ENCODE measurements at places on chromosomes 1 and 21.

GRCh38 chr1:107914119-107914765 is 50.7 kb downstream of the VAV3 start:
- no peak for DNase-seq

DNA sequence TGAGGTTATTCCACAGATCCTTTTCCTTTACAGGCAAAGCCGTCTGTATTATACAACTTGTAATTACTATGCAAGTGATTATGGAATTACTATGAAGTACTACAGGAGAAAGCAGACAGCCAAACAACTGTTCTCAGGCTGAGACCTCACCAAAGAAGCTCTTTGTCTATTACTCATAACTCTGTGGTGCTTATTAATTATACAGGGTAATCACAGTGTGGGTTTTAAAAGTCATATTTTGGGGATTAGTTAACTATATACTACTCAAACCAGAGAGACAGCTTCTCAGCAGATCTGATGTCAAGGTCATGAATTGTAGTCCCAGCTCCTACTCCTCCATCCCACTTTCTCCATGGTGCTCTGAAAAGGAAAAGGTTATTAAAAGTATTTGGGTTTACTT is 49.6 kb downstream of the CTTNBP2NL start:
- DNase-seq: no peak

- no peak for DNase-seq
Observed at GRCh38 chr1:101089613-101090338, 64.2 kb upstream of the DPH5 start.

DNA sequence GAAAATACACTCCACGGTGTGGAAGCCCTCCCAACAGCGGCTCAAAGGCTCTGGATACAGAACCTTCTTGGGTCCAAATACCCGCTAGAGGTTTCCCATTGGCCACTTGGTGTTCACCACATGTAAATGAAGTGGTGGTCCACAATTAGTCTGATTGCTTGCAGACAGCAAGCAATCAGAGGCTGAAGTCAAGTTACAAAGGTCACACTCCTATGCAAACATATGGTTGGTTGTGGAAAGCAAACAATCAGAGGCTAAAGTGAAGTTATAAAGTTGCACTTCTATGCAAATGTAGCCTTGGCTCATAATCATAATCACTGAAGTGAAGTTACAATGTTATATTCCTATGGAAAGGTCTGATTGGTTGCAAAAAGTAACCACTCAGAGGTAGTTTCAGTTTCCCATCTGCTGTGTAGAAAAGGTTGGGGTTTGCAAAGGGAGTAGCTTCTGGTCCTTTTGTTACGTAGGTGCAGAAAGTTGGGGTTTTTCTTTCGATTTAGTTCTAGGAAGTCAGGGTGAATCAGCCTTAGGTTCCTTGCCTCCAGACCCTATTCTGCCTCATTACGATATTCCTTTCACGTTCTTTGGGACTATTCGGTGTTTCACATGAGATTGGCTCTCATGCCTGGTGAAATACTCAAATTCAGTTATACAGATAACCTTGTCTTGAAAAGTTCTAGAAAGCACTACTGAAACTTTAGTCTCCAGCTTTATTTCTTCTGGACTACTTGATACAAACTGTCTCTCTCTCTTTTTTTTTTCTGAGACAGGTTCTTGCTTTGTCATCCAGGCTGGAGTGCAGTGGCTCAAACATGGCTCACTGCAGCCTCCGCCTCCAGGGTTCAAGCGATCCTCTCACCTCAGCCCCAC is 36.7 kb upstream of the MTF2 start:
- no peak for DNase-seq

DNA sequence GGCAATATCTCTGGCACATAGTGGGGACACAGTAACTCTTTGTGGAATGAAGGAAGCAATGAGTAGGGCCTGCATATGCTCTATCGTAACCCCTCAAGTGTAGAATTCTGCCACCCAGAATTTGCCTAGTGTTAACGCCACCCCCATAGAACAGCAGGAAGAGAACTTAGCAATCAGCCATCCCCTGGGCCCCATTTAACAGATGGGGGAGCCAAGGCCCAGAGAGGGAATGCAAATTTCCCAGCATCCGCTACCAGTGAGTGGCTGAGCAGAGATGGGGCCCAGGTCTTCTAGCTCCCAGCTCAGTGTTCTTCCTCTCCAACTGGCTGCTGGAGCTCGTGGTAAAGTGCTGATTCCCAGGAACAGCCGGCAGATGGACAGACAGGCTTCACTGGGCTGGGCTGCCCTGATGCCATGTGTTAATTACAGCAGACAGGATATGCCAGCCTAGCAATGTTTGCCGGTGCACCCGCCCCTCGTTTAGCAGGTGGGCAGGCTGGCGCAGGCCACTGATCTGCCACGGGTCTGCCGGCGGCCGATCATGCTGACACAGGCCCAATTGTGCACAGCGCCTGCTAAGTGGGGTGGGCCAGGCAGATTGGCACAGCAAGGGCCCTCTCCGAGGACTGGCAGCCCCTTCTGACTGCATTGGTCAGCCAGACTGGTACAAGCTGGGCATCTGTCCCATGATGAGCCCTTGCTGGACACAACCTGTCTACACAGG is 171.9 kb downstream of the IGSF21 start:
- DNase-seq: no peak

DNA sequence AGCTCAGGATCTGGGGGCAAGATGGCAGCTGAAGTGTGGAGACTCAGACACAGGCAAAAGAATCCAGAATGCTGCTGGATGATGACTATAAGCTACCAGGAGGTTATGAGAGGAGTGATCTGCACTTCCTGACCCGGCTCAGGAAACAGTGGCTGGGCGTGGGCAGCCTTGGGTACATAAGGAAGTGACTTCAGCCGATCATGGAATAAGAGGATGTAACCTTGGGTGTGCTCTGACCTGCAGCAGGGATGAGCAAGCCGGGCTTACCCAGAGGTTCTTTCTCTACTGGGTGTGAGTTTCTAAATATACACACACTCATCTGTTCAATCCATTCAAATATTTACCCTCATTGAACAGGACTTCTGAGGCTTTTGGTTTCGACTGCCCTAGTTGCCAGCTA is 62.7 kb downstream of the CD34 start:
- peak; percentile 97 for DNase-seq

GRCh38 chr1:26854906-26855305 is 8.0 kb upstream of the SFN start:
- no peak for DNase-seq

- no peak for DNase-seq
Observed at GRCh38 chr1:165869343-165869742, 41.9 kb downstream of the UCK2 start.

- no peak for DNase-seq
Observed at GRCh38 chr1:101389547-101389929, 152.7 kb downstream of the S1PR1 start.

DNA sequence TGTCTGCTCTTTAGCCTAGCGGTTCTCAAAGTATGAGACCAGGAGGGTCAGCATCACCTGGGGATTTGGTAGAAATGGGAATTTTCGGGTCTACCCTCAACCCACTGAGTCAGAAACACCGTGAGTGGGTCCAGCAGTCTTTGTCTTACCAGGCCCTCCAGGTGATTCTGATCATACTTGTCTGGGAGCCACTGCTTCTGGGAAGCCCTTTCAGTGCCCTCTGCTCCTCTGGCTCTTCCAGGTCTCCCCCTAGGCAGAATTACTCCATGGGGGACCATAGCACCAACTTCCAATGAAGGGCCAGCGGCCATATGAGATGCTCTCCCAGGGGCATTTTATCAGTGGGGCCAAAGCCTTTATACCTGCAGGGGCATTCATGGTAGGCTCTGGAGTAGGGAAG is 81.0 kb upstream of the ETV3 start:
- no peak for DNase-seq

- DNase-seq: no peak
Observed at GRCh38 chr1:235552146-235552716, 48.0 kb upstream of the B3GALNT2 start.

DNA sequence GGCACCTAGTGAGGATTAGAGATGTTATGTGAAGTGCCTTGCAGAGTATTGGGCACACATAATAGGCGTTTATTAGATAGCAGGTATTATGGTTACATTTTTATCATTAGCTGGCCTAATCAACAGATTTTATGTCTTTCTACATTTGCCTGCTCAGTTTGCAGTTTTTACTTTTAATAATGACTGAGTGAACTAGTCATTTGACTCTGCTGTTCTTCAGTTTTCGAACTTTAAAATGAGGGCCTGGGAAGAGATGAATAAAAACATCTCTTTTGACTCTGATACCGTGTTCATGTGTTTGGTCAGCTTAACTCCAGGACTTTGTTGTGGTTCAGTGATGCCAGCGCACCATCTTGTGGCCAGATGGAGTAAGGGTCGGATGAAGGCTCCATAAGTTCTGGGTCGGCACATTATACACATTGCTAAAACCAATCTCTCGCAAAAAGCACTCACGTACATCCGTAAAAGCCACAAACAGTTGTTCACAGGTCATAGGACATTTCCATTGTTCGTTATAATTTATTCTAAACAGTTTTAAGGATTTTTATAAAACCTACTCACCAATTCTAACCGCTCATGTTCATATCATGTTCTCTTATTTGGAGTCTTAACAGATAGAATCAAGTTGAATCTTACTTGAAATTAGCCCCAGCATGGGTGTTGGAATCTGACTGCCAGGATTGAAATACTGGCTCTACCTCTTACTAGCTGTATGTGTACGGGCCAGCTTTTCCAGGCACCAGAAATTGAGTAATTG is 78.4 kb upstream of the GPR88 start:
- peak; percentile 71 for DNase-seq

- DNase-seq: no peak
Observed at GRCh38 chr21:34181431-34182039, 108.2 kb downstream of the MRPS6 start.

DNA sequence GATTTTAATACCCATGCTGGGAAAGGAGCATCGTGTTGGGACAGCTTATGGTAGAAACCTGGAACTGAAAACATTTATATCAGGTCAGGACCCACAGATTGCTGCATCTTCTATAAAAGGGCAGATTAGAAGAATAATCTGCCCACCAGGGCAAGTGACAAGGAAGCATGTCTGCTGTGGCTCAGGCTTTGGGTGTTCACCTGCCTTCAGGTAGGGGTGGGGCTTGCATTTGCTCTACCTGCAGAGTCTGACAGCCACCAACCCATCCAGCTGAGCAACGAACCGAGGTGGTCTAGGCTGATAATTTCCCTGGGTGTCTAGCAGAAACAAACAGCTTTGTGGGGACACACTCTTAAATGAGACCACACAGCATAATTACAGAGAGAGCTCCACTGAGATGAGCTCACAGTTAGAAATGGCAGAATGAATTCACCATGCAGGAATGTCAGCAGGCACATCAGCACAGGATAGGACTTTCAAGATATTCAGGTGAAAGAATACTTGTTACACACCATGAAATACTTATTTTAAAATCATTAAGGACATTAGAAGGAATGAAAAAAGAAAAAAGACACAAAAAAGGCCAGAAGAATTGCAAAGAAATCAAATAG is 36.1 kb upstream of the B3GALT5 start:
- DNase-seq: peak; percentile 17

DNA sequence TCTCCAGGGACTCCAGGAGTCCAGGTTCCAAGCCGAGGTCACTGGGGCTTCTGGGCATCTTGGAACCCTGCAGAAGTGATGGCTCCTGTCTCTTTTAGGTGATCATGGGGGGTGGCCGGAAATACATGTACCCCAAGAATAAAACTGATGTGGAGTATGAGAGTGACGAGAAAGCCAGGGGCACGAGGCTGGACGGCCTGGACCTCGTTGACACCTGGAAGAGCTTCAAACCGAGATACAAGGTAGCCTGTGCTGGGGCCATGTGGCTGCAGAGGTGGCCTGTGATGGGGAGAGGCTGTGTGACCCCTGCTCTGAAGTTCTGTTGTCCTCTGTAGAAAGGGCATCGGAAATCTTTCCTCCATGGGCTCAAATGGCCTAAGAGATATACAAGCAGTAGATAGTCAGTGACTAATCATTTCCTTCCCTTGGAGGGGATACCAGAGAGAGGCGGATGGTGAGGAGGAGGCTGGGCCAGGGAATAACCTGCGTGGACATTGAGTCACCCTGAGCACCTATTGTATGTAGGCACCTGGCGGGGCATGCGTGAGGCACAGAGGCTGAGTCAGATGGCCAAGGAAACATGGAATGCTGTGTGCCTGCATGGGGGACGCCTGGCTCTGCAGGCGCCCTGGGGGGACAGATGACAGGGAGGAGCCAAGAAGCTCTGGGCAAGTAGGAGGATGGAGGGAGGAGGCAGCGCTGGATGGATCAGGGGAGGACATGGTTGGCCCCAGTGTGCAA is 59.0 kb downstream of the ALPL start:
- peak; percentile 64 for DNase-seq

- no peak for DNase-seq
Observed at GRCh38 chr1:213291526-213291925, 240.5 kb downstream of the RPS6KC1 start.

DNA sequence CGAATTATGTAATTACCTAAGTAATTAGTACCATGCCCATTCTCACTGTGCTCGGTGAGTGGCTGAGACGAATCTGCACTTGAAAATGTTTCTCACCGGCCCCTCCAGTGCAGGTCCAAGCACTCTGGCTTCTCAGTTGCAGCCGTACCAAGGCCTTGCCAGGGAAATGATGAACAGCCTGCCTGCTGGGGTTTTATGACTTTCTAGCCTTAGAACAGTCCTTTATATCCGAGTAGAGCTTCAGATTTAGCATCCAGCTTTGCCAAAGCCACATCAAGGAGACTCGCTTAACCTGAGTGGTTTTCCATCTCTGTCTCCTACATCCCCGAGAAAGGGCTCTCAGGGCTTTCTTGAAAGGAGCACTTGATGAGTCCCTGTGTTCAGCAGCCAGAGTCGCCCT is 83.4 kb downstream of the GREM2 start:
- no peak for DNase-seq

DNA sequence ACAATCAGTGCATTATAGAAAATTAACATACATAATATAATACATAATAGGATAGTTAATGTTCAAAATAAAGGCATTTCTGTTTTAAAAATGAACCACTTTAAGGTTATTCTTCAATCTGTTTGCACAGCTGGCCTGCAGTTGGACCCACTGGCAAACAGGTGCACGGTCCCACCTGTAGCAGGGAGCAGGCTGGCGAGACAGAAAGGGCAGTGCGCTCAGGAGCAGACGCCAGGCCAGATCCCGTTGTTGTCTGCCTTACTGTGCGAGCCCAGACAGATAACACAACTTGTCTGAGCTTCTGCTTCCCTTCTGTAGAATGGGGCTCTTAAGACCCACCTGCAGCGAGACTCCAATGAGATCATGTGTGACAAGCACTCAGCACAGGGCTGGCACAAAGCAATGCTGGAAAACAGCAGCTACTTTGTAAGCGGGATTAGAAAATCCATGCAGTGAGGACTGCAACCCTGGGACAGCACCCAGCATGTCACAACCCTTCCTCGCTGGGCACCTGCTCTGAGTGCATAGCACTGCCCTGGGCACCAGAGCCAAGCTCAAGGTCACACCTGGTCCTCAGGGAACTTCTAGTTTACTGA is 33.5 kb downstream of the VPS26C start:
- no peak for DNase-seq

- no peak for DNase-seq
Observed at GRCh38 chr1:184813528-184814089, 59.0 kb upstream of the EDEM3 start.
